ENCODE measurements at places on chromosomes 11 and 22.

- no peak for DNase-seq
Measured at GRCh38 chr11:77879218-77879617, 58.3 kb downstream of the AAMDC start.

GRCh38 chr22:36486619-36487384 is 5.4 kb upstream of the TXN2 start:
- no peak for DNase-seq

GRCh38 chr11:8258289-8258688 is 5.4 kb downstream of the LMO1 start:
- DNase-seq, result no peak

- no peak for DNase-seq
Measured at GRCh38 chr22:32634421-32634981, 159.9 kb downstream of the FBXO7 start.

- DNase-seq, result no peak
Measured at GRCh38 chr11:67275606-67276409, 9.5 kb downstream of the GRK2 start.

DNA sequence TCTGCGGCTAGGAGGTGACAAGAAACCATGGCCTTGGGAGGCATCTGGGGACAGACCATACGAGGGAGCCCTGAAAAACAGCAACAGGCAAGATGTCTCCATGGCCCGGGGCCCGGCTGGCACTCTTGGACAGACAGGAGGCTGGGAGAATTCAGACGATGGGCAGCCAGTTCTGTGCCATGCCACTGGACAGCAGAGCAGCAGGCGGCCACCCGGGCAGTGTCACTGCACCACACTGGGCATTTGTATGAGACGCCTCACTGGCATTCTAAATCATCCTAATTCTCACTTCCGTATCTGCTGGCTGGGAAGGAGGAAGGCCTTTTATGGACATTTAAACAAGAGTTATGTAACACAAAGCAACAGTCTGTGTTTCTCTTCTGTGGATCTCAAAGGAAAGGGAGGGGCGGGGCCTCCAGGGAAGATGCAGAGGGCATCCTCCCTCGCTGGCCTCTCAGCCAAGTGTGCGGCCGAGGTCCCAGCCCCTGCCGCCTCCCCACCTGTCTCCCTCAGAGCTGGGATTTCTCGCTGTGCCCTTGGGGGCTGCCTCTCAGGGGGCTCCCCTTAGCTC is 350.3 kb downstream of the SHANK2 start:
- DNase-seq, result no peak

DNA sequence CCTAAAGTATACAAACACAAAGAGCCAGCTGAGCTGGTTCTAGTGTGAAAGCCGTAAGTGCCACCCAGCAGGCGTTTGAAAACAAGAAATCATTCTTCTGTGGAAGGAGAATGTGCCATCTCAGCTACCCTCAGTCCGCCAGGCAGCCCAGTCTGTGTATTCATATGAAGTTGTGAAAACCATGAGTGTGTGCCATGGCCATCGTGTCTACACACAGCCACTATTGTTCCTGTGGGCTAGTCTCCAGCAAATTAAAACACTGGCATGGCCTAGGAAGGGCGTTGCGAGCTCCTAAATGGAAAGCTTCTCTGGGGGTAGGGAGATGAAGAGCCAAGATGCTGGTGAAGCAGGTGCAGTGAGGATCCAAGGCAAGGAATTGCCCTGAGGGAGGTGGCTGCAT is 51.5 kb upstream of the HORMAD2 start:
- no peak for DNase-seq

GRCh38 chr11:75566763-75567279 is 4.8 kb downstream of the SERPINH1 start:
- no peak for DNase-seq

DNA sequence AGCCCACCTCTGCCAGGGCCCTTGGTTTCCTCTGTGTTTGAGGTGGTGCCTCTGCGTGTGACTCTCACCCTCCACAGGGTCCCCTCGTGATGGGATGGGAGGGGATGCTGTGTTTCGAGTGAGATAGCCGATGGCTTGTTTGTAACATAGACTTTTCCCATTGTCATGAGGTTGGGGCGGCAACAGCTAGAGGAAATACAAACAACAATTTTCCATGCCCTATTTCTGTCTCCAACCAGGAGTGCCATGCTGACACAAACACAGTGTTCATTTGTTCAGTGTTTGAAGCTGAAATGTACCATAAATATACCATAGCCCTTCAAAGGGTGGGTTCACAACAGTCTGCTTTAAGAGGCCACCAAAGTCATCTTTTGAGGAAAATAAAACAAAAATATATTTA is 19.5 kb upstream of the NAV2 start:
- DNase-seq, result no peak

- DNase-seq, result peak; percentile 33
Measured at GRCh38 chr11:73647459-73648100, 1.2 kb downstream of the PLEKHB1 start.

- no peak for DNase-seq
Measured at GRCh38 chr11:72235351-72236057, 8.5 kb downstream of the PHOX2A start.

DNA sequence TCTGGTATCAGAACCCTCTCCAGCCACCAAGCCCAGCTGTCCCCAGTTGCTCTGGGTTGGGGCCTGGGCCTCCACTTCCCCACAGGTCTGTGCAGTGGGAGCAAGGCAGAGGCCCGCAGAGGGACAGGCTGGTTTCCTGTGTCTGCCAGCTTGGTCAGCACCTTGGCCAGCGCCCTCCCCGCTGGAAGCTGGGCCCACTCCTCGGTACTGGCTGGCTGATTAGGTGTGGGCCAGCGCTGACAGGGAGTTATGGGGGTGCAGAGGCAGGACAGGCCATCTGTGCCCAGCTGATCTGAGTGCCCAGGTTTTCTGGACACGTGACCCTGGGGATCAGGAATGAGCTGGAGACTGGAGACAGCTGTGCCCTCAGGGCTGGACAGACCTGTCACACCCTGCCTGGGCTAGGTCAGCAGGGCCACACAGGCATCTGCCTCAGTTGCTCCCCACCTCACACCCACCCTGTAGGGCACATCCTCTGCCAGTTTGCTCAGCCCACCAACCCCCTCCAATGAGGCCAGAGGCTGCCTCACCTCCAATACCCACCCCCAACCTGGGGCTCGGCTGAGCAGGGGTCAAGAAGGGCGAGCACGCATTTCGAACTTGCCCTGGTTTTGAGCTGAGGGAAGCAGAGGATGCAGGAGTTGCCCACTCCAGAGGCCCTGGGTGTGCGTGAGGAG is 175.3 kb downstream of the IGLL1 start:
- no peak for DNase-seq

- no peak for DNase-seq
Measured at GRCh38 chr11:111206472-111206871, 39.1 kb upstream of the POU2AF2 start.

GRCh38 chr11:119024430-119025098 is 6.0 kb downstream of the TRAPPC4 start:
- no peak for DNase-seq

GRCh38 chr22:30655532-30655931 is 12.1 kb downstream of the DUSP18 start:
- no peak for DNase-seq

DNA sequence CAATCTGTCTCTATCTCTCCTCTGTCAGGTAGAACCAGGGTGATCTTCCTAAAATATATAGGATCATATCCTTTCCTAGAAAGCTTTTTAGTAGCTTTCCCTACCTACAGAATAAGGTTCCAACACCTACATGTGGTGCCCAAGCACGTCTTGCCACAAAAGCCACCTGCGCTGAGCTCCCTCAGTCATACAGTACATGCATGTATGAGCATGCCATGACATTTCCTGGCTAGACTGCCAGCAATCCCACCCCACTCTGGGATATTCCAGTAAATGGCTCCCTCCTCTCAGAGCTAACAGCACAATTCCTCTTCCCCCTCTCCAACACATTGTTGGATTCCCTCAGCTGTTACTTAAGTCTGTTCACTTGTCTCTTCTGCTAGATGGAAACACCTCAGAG is 398.0 kb downstream of the TENM4 start:
- no peak for DNase-seq

DNA sequence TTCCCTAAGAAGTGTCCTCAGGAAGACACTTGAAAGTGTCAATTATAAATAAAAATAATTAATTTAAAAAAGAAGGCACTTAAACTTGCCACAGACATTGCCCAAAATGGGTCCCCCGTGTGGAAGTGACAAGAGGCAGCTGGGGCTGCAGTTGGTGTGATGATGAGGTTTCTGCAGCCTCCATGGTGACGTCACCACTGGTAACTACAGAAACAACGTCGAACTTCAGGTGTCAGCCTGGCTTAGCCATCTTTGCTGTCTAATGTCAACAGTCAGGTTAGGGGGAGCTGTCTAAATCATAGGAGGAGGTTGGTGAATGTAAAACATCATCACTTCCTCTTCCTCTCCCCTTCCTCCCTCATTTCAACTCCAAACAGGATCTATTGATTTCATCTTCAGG is 328.6 kb downstream of the MN1 start:
- no peak for DNase-seq

DNA sequence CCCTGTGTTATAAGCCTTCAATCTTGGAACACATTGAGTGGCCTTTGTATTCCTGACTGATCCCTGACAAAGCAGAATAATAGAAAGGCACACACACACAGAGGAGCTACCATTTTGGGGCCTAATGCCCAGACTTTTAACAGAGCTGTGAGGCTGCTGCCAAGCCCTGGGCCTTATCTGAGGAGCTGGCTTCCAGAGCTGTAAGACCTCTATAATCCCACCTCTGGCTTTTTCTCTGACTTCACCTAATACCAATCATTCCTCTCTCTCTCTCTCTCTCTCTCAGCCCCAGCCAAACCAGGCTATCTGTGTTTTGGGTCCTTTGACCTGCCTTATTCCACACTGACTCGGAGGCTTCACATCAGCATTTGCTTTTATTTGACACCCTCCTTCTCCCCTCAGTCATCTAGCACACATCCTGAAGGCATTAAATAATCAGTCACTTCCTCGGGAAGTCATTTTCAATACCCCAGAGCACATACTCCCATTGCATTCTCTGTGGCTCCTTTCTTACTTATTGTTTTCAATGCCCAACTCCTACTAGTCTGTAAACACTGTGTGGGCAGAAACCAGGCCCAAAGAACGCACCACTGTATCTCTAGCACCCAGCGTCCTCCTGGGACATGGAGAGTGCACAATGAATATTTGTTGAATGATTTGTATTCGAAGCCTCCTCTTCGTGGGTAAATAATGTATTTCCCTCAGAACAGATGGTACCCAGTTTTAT is 21.2 kb upstream of the TRIM44 start:
- DNase-seq, result no peak

GRCh38 chr11:27242591-27242990 is 120.4 kb downstream of the CCDC34 start:
- DNase-seq, result no peak

DNA sequence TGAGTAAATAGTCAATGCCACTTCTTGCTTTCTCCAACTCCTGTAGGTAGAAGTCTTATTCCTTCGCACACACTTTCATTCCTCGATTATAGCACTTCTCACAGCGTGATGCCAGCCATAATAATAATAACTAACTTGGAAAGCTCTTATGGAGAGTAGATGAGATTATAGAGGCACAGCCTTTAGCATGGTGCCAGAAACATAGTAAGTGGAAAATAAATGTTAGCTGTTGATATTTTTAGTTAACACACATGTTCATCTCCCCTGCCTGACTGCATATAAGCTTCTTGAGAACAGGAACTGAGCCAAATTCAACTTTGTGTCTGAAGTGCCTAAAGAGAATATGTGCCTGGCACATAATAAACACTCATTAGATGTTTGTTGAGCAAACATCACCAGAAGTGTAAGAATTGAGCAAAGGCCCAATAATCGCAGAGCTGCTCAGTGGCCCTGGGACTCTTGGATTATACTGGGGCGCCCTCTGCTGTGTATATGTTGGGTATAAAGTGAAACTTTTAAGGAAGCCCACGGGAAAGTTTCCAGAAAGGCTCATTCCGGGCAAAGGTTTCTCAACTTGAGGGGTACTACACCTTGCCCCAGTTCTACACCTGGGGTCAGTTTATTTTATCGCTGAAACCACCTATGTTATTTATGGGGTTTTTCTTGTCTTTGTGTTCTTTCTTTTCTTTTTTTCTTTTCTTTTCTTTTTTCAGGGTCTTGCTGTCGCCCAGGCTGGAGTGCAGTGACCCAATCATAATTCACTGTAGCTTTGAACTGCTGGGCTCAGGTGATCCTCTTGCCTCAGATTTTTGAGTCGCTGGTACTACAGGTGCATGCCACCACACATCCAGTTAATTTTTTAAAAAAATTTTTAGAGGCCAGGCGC is 22.3 kb downstream of the SLN start:
- DNase-seq, result no peak

DNA sequence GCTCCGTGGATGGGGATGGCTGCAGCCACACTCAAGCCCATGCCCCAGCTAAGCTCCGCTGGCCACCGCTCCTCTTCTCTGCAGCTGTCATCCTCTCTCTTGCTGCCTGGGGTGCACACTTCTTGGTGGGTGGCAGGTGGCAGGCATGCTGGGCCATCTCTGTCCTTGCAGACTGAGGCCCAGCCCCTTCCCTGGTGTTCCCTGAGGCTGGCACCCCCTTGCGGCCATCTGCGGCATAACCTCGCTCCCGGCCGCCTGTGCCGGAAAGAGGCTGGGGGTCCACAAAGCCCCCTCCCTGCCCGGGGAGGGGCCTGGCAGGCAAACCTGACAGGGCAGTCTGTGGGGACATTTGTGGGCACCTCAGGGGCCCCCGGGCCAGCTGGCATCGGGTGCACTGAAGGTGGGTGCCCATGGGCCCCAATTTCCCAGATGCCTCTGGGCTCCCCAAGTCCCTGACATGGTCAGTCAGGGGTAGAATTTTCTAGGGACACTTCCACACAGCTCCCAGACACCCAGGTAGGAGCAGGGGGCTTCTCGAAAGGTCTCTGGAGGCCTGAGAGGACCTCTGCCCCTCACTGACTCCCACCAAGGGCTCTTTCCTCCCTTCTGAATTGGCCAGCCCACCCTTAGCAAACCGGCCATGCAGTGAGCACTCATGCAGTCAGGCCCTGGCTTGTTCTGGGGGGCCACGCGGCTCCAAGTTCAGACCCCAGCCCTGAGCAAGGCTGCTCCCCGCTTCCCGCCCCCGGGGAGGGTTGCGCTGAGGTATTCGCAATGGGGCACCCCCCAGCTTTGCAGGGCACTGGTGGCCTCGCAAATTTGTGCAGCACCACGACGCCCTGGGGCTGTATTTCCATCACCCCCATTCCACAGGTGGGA is 23.5 kb upstream of the TH start:
- no peak for DNase-seq

GRCh38 chr11:44944853-44945235 is 5.8 kb downstream of the TP53I11 start:
- no peak for DNase-seq

DNA sequence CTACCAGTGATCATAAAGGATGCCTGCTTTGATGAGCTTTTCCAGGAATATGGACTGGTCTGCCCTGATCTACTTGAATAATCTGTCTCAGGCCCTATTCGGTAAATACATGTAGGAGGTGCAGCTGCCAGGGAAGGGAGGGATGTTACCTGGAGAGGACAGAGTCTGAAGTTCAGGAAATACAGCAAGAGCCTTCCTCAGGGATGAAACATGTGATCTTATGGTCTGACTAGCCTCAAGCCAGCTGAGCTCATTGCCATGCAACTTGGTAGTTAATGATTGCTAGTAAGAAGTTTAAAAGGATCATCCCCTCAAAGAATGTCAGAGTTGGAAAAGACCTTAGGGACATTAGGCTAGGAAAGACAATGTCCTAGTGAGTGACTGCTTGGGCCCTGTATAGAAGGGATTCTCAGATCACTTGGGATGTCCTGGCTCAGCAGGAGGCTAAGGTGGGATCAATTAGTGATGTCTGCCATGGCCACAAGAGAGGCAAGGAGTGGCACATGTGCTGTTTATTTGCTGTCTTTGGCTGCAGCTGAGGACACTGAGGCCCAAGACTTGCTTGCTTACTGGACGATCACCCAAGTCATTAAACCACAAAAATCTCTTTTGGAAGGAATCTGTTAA is 18.5 kb downstream of the PTPRJ start:
- DNase-seq, result no peak

- DNase-seq, result no peak
Measured at GRCh38 chr22:46367707-46368191, 32.2 kb downstream of the TRMU start.

All from HFF-Myc (cell line).